ENCODE measurements at places on chromosomes 6 and 20. TPM values are rescaled to one million over a fixed set of nuclear protein-coding genes. Genes with fewer than 3 reads are reported as not detected.

Gene SPATA25
- 3.4 TPM for total RNA-seq

Gene GNRH2
- total RNA-seq: 2.1 TPM

Gene HLA-DMA
- total RNA-seq: 2.1 TPM

DNA sequence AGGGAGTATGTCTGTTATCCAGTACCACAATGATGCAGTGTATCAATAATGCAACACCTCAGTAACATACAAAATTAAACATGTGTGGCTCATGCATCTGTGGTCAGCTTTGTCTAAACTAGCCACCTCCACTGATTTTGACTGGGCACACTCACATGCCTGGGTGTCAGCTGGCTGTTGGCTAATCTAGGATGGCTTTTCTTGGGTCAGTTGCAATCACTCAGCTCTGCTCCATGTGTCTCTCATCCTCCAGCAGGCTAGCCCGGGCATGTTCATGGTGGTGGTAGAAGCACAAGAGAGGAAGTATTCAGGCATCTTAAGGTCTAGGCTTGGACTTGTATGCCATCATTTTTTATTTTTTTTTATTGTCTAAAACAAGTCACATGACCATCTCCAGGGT is 59.3 kb upstream of the JAG1 start:
- H3K27ac ChIP-seq: no peak overlapping the region
- peaks cover 6% of the 10 kb centered on the region for H3K36me3 ChIP-seq
- H3K4me1 ChIP-seq: peaks cover 2% of the 10 kb centered on the region
- DNase-seq: no peak
- no peak overlapping the region for H3K4me3 ChIP-seq

DNA sequence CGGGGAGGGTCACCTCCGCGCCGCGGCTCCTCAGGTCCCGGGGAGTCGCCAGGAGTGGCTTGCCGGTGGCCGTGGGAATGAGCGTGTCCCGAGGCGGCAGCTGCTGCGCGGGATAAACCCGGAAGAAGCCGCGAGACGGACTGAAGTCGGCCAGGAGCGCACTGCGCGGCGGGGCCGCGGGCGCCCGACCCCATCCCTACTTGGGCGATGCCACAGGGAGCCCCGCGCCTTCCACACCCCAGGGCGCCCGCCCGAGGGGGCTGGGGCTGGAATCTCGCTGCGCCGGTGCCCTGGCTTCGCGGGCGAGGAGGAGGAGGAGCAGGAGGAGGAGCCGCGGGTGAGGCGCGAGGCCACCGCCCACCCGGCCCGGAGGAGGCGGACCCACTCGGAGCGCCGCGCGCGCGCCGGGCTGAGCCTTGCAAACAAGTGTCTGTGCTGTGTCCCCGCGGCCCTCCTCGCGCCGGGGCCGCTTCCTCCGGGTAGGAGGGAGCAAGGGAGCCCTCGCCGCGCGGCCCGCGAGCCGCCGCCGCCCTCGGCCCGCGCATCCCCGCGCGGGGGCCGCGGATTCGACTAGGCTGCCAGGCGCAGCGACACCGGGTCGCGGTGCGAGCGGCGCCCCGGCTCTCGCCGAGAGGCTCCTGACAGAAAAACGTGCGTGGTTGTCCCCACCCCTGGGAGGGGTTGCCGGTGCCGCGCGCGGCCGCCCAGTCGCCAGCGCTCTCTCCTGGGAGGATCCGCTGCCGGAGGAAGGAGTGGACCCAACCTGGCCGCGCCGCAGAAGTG is at the start of gene ZDHHC14:
TSS of gene ZDHHC14 (plus strand) at position 412 of the 783 bp plus-strand sequence.
- peaks cover 24% of the 10 kb centered on the region for H3K4me1 ChIP-seq
- H3K36me3 ChIP-seq: no peaks in the 10 kb centered on the region
- H3K27ac ChIP-seq: peak within 1 kb of the TSS; percentile 60
- H3K27me3 ChIP-seq: peaks cover 11% of the 10 kb centered on the region
- peak within 1 kb of the TSS; percentile 81 for H3K4me3 ChIP-seq

GRCh38 chr20:3407040-3407770 is at the start of gene DNAAF9:
DNAAF9 (minus strand) TSS chr20:3407669; CDS start chr20:3407557, 112 bp downstream.
- DNase-seq: peak; percentile 78
- H3K36me3 ChIP-seq: no peaks in the 10 kb centered on the region
- peaks cover 3% of the 10 kb centered on the region for H3K27me3 ChIP-seq
- H3K27ac ChIP-seq: peak within 1 kb of the TSS; percentile 89
- peak within 1 kb of the TSS; percentile 89 for H3K4me3 ChIP-seq
- peaks cover 28% of the 10 kb centered on the region for H3K4me1 ChIP-seq

GRCh38 chr6:35485402-35485877 is 11.4 kb downstream of the TEAD3 start:
- H3K4me1 ChIP-seq: peaks cover 50% of the 10 kb centered on the region
- H3K27ac ChIP-seq: peak overlapping the region; percentile 99
- peak overlapping the region; percentile 49 for H3K4me3 ChIP-seq

DNA sequence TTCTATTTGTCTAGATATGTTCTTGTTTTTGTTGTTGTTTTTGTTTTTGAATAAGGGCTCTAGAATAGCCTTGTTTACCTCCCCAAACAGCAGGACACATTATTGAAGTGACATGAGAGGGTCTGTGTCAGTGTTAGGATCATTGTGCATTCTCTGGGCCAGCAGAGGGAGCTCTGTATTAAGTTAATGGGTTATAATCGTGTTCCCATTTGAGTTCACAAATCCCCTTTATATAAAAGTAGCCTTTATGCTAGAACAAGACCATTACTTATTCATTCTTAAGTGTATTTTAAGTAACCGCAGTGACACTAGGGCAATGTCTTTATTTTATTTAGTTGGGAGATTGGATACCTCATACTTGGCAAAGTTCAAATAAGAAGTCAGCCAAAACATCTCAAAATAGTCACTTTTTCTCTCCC is 44.8 kb downstream of the STK4 start:
- peak; percentile 44 for DNase-seq
- no peaks in the 10 kb centered on the region for H3K27me3 ChIP-seq
- H3K27ac ChIP-seq: no peak overlapping the region
- H3K4me1 ChIP-seq: peaks cover 19% of the 10 kb centered on the region
- H3K36me3 ChIP-seq: peaks cover 21% of the 10 kb centered on the region
- no peak overlapping the region for H3K4me3 ChIP-seq

- DNase-seq: no peak
- H3K4me3 ChIP-seq: no peak overlapping the region
- H3K27me3 ChIP-seq: no peaks in the 10 kb centered on the region
- peaks cover 18% of the 10 kb centered on the region for H3K36me3 ChIP-seq
Measured at GRCh38 chr6:69775941-69776340, 20.9 kb downstream of the LMBRD1 start.

- DNase-seq: no peak
- no peaks in the 10 kb centered on the region for H3K27me3 ChIP-seq
Measured at GRCh38 chr6:17413313-17413750, 19.9 kb downstream of the CAP2 start.

GRCh38 chr6:138912308-138912707 is 75.7 kb downstream of the REPS1 start:
- no peak for DNase-seq
- no peaks in the 10 kb centered on the region for H3K27me3 ChIP-seq
- peaks cover 1% of the 10 kb centered on the region for H3K4me1 ChIP-seq

Data from mesothelial cell of epicardium (in vitro differentiated cells).